Mesenteric fat pad (tissue), 1 donor: ENCODE measurements at places on chromosomes 1 and 21.
A peak's percentile ranks its signal among the peaks of the same experiment; 100 is the strongest.

- no peak for DNase-seq
Measured at GRCh38 chr1:216929870-216930582, 206.8 kb upstream of the ESRRG start.

GRCh38 chr1:216896146-216896545, 172.9 kb upstream of the ESRRG start:
- no peak for DNase-seq

- DNase-seq, result no peak
Measured at GRCh38 chr1:62912028-62912638, 128.2 kb downstream of the ATG4C start.

- DNase-seq, result peak; percentile 81
Measured at GRCh38 chr1:109935451-109935900, 24.8 kb downstream of the CSF1 start.

DNA sequence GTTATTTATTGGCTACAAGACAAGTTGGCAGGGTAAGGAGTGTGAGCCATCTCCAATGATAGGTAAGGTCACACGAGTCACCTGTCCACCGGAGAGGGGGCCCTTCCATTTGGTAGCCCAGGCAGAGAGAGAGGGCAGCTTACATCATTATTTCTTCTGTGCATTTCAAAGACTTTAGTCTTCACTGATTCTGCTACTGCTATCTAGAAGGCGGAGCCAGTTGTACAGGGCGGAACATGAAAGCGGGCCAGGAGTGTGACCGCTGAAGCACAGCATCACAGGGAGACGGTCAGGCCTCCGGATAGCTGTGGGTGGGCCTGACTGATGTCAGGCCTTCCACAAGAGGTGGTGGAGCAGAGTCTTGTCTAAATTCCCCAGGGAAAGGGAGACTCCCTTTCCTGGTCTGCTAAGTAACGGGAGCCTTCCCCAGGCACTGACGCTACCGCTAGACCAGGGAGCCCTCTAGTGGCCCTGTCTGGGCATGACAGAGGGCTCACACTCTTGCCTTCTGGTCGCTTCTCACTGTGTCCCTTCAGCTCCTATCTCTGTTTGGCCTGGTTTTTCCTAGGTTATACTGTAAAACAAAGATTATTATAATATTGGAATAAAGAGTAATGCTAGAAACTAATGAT, 36.7 kb downstream of the ZNF695 start:
- no peak for DNase-seq

GRCh38 chr1:45012639-45013278, 705 bp downstream of the UROD start:
- DNase-seq, result peak; percentile 90
